Ammon's horn (tissue), 1 donor: ENCODE measurements at places on chromosomes 7 and 10.

GRCh38 chr7:68840991-68841390 is 757.3 kb upstream of the AUTS2 start:
- no peak for DNase-seq

GRCh38 chr10:485776-486175 is 203.7 kb downstream of the DIP2C start:
- DNase-seq = no peak

DNA sequence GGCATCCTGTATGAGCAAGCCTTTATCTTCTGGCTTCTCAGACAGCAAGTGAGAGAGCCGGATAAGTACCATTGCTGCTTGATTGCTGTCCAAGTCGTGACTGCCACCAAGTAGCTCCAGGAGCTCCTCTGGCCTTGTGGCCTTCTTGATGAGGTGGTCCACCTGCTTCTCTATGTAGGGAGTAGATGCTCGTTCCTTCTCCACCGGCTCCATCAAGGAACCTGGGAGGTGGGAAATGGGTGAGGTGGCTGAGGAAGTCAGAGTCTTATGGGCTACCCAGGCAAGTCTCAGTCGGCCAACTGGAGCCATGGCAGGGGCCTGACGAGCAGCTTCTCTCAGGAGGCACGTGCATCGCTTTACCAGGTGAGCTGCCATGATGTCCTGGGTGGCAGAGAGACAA is 2.6 kb downstream of the TBRG4 start:
- DNase-seq = no peak

DNA sequence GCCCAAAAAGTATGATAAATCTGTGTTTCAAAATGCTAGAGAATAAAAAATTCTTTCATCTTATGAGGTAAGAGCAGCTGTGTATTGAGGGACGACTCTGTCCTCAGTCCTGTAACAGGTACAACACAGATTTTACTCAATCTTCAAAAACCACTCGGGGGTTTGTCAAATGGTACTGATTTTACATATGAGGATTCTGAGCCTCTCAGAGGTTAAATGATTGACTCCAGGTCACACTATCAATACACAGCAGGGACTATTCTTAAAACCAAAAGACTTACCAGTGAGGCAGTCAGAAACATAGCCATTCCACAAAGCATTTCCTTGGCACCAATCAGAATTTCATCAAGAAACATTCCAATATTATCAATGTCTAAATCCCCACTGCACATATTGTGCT is 95.5 kb downstream of the SGMS1 start:
- no peak for DNase-seq

DNA sequence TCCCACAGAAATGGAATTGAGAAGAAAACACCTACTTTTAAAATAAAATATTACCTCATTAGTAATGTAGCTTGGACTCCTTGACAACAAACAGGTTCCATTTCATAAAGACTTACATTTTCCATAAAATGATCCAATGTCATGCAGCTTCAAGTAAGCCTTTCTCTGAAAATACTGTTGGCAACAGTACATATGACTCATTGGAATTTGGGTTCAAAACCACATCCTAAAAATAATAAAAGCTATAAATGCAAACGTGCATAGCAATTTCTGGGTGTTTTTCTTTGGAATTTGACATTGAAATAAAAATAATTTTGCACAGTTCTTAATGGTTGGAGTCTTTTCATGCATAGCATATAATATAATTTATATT is 47.9 kb downstream of the FHIP2A start:
- no peak for DNase-seq

GRCh38 chr10:111756217-111757061 is 427.1 kb downstream of the GPAM start:
- peak; percentile 65 for DNase-seq

DNA sequence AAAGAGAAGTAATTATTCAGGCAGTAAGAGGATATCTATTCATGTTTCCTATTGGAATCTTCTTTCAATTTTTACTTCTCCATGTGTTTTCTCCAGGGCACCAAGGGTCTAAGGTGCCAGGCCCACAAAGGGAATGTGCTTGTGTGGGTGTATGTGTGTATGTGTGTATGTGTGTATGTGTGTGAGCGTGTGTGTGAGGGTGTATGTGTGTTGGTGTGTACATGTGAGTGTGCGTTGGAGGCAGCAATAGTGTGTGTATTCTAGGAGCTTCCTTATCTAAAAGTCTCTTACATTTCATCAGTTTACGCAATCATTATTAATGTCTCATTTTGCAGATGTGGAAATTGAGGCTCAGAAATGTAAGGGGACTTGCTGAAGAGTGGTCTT is 28.3 kb downstream of the RAMP3 start:
- no peak for DNase-seq

GRCh38 chr10:24008164-24009091 is 200.5 kb upstream of the KIAA1217 start:
- no peak for DNase-seq

- peak; percentile 57 for DNase-seq
Observed at GRCh38 chr10:43190775-43191174, 52.5 kb downstream of the CSGALNACT2 start.

DNA sequence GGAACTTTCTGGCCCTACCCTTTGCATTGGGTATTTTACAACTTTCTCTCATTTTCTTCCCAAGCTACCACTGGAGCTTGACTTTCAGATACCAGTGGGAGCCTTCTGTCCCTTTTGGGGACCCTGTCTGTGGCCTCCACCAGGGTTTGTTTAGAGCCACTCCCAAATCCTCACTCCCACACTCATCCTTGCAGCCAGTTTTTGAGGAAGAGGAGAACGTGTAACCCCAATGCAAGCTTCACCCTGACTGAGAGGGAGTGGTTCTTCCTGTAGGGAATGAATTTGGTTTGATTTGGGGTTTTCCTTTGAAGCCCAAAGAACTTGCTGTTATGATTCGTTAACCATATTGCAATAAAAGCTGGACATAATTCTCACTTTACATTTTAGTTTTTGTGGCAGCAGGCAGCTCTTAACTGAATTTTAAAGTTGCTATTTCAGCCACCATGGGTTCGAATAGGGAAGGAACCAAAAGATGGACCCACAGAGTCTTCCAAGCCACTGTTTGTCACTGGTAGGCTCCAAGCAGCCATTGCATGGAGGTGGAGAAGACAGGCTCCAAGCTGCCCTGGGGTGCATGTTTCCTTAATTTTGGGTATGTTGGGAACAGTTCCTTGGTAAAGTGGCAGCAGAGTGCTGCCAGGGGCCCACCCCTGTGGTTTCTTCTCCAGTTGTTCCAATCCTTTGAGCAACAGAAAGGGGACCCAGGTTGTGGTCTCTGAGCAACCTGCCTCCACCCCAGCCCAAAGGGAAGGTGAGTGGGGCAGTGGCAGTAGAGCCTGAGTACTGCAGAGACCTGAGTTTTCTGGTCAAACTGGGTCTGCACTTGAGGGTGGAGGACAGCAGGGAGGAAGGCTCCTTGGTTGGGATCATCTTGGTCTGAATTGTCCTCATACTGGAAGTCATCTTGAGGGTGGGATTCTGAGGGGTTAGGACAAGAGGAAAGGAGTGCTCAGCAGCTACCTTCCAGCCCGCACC is 5.1 kb downstream of the EVX1 start:
- DNase-seq = no peak

DNA sequence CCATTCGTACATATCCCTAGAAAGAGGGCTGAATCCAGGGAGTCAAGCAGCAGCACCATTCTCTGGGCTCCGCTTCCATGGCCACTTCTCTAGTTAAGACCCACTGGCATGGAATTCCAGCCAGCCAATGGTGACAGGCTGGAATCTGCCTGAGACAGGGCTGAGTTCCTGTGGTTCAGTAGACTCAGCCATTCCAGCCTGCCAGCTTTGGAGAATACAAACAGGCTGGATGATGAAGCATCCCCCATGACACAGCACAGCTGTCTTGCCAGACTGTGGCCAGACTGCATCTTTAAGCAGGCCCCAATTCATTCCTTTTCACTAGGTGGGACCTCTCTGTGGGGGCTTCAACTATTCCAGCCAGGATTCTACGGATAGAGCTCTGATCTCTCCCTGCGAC is 329.6 kb downstream of the XPNPEP1 start:
- no peak for DNase-seq

DNA sequence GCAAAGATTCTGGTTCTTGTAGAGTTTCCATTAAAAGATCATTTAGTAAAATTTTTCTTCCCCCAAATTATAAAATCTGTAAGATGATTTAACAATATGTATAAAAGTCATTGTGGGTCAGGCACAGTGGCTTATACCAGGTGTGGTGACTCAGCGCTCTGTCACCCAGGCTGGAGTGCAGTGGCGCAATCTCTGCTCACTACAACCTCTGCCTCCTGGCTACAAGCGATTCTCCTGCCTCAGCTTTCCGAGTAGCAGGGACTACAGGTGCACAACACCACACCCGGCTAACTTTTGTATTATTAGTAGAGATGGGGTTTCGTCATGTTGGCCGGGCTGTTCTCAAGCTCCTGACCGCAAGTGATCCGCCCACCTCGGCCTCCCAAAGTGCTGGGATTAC is 68.0 kb downstream of the SEPTIN14 start:
- DNase-seq = no peak

DNA sequence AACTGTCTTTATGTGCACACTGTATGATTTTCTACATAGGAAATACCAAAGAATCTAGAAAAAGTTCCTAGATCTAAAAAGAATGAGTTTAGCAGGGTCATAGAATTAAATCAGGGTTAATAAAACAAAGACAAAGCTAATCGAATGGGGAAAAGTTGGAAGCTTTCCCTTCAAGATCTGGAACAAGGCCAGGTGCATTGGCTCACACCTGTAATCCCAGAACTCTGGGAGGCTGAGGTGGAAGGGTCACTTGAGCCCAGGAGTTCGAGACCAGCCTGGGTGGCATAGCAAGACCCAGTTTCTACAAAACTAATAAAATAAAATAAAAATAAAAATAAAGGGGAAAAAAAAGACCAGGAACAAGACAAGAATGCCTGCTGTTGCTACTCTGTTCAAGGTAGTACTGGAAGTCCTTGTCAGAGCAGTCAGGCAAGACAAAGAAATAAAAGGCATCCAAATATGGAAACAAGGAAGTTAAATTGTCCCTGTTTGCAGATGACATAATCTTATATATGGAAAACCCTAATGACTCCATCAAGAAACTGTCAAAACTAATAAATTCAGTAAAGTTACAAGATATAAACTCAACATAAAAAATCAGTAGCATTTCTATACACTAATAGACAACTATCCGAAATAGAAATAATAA is 76.1 kb upstream of the RHEB start:
- DNase-seq = no peak

- DNase-seq = no peak
Observed at GRCh38 chr10:124559372-124560132, 97.9 kb downstream of the LHPP start.

DNA sequence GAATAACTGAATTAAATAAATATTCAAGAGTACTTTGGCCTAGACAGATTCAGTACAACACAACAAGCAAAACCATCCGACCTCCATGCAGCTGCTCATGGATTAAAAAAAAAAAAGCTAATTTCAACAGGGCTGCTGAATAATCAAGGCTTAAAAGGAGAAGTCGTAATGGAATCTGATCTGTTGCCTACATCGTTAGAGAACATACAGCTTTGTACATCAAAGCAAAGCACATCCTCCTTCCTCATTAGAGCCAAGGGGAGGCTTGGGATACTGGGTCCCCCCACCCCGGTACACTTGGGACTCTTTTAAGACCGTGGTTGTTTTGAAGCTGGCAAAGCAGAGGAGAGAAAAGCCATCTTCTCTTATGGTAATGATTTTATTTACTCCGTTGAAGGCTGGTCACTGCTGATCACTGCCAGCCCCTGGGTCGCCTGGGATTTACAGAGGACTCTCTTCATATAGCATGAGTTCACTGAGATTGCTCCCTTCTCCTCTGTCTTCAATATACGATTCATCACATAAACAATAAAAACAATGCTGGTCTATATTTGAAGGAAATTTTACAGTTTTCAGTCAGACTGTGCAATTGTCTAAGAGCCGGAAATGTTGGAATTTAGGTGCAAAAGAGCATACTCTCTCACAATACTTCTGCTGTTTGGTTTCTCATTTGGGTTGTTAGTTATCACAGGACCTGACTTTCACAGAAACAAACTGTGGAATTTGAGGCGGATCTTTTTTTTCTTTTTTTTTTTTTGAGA is 148.8 kb downstream of the FAM107B start:
- no peak for DNase-seq

GRCh38 chr10:97519342-97519741 is 20.6 kb downstream of the UBTD1 start:
- no peak for DNase-seq

DNA sequence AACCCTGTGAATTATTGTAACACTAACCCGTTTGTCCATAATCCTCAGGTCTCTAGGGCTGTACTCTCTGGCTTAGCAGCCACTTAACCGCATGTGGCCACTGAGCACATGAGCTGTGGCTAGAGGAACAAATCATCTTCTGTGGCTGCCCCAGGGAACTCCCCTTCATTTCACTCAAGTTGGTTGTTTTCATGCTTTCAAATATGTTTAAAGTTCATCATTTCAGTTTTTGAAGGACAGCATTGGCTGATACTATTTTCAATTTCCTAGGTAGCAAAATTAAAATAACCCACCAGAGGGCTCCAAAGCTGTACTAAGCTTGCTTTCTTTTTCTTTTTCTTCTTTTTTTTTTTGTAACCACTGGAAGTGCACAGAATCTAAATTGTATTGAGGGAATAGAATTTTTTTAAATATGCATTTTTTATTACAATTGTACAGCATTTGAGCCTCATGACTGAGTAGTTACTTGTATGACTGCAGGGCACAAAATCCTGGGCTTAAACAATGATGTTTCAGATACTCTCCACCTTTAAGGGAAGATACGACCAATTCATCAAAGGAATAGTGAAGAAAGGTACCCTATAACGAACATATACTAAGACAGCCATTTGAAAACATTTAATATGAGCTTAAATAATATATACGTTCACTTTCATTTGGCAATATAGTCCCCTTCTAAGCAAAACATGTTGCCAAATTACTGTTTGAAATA is 38.6 kb downstream of the MRC1 start:
- DNase-seq = no peak

GRCh38 chr10:13224210-13224995 is 9.8 kb downstream of the UCMA start:
- no peak for DNase-seq

DNA sequence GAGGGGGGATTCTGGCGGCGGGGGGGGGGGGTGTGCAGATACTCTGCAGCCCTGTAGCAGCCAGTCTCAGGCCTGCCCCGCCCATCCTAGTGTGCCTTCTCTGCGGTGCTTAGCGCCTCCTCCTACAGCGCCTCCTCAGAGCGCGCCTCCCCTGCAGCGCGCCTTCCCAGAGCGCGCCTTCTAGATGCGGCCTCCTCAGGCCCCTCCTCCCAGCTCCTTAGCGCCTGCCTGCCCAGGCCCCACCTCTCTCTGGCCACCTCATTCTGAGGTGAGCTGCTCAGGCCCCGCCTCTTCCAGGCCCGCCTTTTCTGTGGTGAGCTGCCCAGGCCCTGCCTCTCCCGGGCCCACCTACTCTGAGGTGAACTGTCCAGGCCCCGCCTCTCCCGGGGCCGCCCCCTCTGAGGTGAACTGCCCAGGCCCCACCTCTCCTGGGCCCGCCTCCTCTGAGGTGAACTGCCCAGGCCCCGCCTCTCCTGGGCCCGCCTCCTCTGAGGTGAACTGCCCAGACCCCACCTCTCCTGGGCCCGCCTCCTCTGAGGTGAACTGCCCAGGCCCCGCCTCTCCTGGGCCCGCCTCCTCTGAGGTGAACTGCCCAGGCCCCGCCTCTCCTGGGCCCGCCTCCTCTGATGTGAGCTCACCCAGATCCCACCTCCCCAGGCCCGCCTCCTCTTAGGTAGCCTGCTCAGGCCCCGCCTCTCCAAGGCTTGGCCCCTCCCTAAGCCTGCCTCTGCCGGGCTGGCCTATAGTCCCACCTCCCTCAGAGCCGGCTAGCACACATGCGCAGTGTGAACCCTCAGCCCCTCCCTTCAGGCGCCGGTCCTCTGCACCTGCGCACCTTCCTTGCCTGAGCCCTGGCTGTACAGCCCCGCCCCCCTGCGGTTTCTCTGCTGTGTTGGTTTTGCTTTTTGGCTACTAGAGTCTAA is 2.1 kb upstream of the SGCE start:
- peak; percentile 97 for DNase-seq
